Psoas muscle (tissue), 8 donors: ENCODE measurements at places on chromosomes 7 and 10. TPM values are rescaled to one million over a fixed set of nuclear protein-coding genes. Genes with fewer than 3 reads are reported as not detected.

DNA sequence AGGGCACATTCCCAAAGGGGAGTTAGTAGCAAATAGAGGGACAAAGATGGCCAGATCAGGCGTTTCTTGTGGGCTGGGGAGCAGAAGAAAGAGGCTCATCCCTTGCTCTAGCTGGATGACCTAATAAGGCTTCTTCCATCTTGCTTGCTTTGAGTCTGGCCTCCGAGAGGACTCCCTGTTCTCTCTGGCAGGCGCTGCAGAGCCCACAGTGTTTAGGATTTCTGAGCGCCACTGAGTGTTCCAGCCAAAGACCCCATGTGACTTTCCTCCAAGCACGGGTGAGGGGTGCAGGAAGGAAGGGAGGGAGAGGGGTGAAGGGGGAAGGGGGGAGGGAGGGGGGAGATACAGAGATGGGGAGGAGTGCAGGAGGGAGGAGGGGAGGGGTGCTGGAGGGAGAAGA lies 203.8 kb upstream of the SVIL start:
- no peak overlapping the region for H3K4me3 ChIP-seq
- H3K4me1 ChIP-seq = peaks cover 25% of the 10 kb centered on the region
- H3K36me3 ChIP-seq = no peaks in the 10 kb centered on the region
- DNase-seq = no peak

- H3K4me3 ChIP-seq = no peak overlapping the region
- H3K27ac ChIP-seq = no peak overlapping the region
- no peak for DNase-seq
- no peaks in the 10 kb centered on the region for H3K27me3 ChIP-seq
- no peaks in the 10 kb centered on the region for H3K4me1 ChIP-seq
Measured at GRCh38 chr10:13946209-13946460, 359.4 kb downstream of the PRPF18 start.

ZWINT gene
- total RNA-seq = 0.37 TPM

- no peaks in the 10 kb centered on the region for H3K36me3 ChIP-seq
- no peak overlapping the region for H3K4me3 ChIP-seq
- DNase-seq = no peak
Measured at GRCh38 chr10:89921403-89921802, 220.0 kb downstream of the KIF20B start.

- no peak for DNase-seq
- no peak overlapping the region for H3K4me3 ChIP-seq
- H3K36me3 ChIP-seq = no peaks in the 10 kb centered on the region
- H3K27me3 ChIP-seq = no peaks in the 10 kb centered on the region
- H3K4me1 ChIP-seq = no peaks in the 10 kb centered on the region
- H3K27ac ChIP-seq = no peak overlapping the region
Measured at GRCh38 chr10:43482319-43483078, 45.6 kb downstream of the ZNF487 start.

DYDC2 gene
- total RNA-seq = not detected

GRCh38 chr10:70417568-70417967 lies 13.6 kb downstream of the EIF4EBP2 start:
- no peak overlapping the region for H3K4me3 ChIP-seq
- H3K27me3 ChIP-seq = no peaks in the 10 kb centered on the region
- peak overlapping the region; percentile 27 for H3K27ac ChIP-seq
- H3K4me1 ChIP-seq = peaks cover 14% of the 10 kb centered on the region
- DNase-seq = no peak

- H3K27ac ChIP-seq = no peak overlapping the region
- no peaks in the 10 kb centered on the region for H3K27me3 ChIP-seq
- no peaks in the 10 kb centered on the region for H3K4me1 ChIP-seq
- DNase-seq = no peak
- H3K36me3 ChIP-seq = no peaks in the 10 kb centered on the region
- no peak overlapping the region for H3K4me3 ChIP-seq
Measured at GRCh38 chr7:38451840-38452239, 178.4 kb upstream of the TARP start.
